ENCODE measurements at places on chromosomes 1 and 21.

- DNase-seq = no peak
Measured at GRCh38 chr1:73907051-73907450, 290.9 kb downstream of the LRRIQ3 start.

DNA sequence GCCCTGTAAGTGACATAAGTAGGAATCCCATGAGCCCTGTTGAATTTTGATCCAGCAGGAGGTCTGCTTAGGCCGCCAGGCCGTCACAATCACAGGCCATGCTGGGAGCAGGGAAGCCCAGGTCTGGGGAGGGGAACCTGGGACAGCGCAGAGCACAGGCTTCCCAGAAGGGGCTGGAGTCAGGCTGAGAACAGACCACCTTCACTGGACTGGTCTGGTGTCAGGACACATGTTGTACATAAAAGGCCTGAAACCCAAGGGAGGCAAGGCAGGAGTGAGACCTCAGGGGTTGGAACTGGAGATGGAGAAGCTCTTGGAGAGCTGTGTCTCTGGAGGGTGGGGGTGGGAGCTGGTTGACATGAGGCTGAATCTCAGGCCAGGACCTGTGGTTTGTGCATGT is 63.3 kb upstream of the ARTN start:
- DNase-seq = no peak

GRCh38 chr21:26405735-26406361 is 167.2 kb downstream of the CYYR1 start:
- no peak for DNase-seq

DNA sequence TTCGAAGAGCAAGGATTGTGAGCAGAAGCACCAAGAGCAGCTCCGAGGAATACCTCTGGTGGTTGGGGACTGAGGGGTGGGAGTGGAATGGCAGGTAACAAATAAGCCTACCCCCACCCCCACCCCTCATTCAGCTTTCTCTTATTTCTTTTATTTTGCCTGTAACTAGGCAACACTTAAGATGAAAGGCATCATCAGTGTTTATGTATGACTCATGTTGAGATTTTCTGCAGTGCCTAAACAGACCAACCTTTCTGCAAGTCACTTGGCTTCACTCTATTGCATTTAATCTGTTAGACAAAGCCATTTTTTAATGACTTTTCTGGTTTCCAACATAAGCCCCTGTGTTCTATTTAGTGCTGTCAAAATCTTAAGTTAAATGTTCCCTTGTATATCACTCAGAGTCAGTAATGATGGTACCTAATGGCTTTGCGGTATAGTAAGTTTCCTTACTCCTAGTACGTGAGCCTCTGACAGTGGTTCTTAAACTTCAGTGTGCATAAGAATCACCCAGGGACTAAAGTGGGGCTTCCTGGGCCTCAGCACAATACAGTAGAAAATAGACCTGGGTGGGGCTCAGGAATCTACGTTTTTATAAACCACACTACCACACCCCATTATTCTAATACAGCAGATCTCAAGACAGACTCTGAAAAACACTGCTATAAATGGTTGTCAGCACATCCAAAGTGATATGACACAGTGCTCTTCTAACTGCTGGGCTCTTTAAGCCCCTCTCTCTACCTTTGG is 19.9 kb downstream of the CASQ2 start:
- no peak for DNase-seq

DNA sequence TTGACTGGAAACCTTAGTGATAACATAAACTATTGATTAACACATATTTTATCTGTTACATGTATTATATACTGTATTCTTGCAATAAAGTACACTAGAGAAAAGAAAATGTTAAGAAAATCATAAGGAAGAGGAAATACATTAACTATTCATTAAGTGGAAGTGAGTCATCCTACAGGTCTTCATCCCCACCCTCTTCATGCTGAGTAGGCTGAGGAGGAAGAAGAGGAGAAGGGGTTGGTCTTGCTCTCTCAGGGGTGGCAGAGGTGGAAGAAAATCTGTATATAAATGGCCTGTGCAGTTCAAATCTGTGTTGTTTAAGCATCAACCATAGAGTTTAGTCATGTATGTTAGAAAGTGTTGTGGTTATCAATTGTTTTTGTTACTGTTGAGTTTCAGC is 66.1 kb upstream of the CHODL start:
- DNase-seq = no peak

- DNase-seq = no peak
Measured at GRCh38 chr21:39503123-39503762, 51.5 kb downstream of the SH3BGR start.

- DNase-seq = no peak
Measured at GRCh38 chr1:162488219-162488618, 9.4 kb upstream of the UHMK1 start.
